M059J (cell line): ENCODE measurements at places on chromosomes 3 and 15.
A peak's percentile ranks its signal among the peaks of the same experiment; 100 is the strongest.

- peak; percentile 96 for DNase-seq
Observed at GRCh38 chr3:175346573-175347356, 487.6 kb downstream of the NAALADL2 start.

DNA sequence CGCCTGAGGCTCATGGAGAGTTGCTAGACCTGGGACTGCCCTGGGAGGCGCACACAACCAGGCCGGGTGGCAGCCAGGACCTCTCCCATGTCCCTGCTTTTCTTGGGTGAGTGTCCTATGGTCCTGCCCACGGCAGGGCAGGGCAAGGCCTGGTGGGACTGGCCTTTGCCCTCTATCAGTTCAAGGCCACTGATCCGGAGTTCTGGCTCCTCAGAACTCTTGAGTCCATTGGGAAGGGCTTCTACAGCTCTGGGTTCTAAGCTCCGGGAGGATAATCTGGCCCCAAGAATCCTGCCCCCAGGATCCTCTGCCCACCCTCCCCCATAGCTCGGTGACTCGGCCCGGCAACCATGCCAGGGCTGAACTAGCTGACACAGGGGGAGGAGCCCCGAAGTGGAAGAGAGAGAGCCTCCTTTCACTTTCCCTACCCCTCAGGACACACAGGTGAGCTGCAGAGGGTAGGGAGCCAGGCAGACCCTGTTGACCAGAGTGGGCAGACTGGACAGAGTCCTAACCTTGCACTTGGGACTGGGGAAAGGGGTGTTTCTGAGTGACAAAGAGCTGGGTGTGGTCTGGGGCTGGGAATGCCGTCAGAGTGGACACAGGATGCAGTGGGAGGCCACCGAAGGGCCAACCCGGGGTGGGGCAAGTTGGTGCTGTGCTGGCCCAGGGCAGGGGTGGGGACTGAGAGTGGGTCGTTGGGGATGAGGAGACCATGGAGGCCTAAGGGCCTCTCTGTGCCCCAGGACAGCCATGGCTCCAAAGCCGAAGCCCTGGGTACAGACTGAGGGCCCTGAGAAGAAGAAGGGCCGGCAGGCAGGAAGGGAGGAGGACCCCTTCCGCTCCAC lies 664 bp downstream of the PARP3 start:
- DNase-seq: peak; percentile 64

DNA sequence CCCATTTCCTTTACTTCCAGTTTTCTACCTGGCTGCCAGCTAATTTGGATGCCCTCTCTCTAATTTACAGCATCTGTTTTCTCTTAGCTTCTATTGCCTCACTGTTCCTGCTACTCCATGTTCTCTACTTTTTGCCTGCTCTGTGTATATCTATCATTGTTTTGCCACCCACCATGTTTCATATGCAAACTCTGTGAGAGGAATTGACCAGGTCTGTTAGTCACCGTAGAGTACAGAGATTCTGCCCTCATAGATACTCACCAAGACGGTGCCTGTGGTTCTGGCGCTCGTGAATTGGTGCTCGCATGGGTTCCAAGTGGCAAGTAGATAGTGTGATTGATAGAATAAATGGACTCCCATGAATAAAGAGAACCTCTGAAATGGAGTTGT lies 288.8 kb downstream of the CNTN6 start:
- DNase-seq: no peak

DNA sequence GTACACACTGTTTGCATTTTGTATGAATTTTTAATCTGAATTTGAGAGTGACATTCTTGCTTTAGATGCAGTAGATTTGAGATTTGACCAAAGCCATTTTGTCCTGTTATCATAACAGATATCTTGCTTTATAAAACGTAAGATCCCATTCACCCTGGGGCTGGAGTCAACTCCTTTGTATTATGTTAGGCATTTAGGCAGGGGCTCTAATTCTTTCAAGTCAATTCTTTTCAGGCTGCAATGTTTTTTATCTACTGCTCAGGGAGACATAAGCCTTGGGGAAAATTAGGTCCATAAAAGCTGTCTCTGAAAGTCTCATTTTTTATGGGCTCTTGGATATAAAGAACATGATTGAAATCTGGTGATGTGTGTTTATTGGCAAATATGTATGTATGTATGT lies 53.0 kb upstream of the CADPS start:
- DNase-seq: no peak

DNA sequence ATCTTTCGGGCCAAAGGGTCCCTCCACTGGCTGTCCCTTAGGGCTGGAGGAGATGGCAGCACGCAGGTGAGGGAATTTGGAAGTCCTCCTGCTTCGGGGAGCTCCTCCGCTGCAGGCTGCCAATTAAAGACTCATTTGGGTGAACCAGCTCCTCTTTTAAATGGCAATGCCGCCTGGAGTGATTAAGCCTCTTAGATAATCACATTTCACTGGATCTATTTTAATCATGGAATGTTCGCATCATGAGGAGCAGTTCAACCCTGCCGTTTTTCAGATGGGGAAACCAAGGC lies 117.9 kb downstream of the LIPC start:
- DNase-seq: no peak

GRCh38 chr3:143793971-143794370 lies 54.3 kb downstream of the SLC9A9 start:
- no peak for DNase-seq

DNA sequence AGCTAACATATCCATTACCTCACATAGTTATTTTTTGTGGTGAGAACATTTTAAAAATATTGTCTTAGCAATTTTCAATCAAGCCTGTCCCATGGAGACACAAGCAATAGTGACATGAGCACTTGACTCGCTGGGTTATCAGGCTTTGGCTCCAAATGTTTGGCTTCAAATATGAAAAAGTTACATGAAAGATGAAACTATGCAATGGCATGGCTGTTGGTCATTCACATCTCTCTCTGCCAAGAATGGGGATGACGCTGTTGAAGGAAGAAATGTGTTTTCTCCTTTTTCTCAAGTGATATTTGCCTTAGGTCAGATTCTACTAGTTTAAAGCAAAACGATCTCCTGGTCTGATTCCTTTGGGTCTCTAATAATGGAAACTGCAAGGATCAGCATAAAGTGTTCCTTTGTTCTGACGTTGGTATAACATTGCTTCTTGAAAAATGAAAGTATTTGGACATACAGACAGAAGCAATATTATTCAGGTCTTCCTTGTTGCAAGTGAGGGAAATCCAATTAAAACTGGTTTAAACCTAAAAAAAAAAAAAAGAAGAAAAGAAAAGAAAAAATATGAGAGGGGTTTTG lies 71.2 kb downstream of the SSUH2 start:
- DNase-seq: no peak

- DNase-seq: peak; percentile 37
Observed at GRCh38 chr3:152051501-152052404, 178.3 kb downstream of the SUCNR1 start.

DNA sequence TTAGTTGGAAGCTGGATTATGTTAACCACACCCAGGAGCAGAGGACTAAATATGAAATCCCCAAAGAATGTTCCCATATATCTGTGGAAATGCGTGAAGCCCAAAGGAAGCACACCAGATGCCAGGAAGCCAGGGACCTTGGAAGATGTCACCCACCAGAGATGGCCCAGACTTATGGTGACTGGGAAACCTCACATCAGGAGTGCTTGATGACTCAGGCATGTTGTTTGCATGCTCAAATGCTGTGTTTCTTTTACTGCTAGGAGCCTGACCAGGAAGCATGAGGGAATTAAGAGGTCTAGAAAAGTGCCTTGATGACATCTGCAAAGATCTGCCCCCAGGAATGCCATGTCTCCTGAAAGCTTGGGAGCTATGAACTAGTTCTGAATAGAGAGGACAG lies 109.0 kb upstream of the SLC2A2 start:
- DNase-seq: peak; percentile 50

DNA sequence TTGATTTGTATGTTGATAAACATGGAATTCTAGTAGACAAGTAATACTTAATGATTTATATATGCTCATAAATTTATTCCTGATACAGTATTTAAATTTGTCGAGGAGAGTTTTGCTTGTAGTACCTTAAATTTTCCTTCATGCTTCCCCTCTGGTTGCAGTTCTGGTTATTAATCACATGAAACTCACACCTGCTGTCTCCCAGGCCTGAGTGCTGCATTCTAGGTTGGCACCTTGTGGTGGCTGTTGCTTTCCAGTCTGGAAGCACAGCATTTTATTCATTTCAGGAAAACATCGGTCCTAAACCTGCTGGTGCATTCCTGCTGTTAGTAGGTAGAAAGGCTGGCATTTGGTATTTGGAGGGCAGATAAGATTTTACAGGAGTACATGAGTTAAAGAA lies 44.9 kb downstream of the ATP1B3 start:
- DNase-seq: no peak

GRCh38 chr3:13301286-13301987 lies 118.7 kb downstream of the NUP210 start:
- peak; percentile 74 for DNase-seq

DNA sequence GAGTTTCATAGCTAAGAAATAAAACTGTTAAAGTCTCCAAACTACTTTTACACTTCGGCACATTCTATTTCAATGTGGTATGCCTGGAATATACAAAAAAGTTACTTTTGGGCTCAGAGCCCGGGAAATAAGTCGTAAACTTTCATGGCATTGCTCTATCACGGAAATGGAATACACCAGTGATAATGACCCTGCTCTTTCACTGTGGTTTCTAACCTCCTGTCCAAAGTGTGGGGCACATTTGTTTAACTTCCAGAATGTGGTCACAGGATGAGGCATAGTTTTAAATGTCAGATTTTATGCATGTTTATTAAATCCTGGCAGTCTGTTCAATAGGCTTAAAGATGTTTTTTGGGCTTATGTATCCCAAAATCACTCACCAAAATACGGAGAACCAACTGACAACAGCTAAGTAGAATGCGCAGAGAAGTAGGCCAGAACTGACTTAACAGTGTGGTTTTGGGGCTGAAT lies 5.1 kb downstream of the CXCR6 start:
- peak; percentile 87 for DNase-seq

DNA sequence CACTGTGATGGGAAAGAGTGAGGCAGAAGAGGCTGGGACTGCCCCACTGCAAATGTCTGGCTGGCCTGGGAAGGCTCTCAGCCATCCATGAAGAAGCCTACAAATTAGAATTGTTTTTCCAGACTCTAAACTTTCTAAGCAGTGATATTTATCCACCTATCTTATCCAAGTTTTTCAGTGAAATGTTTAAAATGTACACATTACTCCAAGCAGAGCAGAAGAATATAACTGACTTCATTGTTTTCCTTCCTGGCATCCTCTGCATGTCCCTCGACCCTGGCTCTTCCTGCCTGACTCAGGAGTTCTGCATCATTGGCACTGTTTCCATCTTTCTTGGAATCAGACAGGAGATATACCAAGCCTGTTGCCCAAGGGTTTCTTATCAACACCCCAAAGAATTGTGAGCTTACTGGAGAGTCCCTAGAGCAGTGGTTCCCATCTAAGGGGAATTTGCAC lies 401.5 kb upstream of the PROK2 start:
- DNase-seq: peak; percentile 50

DNA sequence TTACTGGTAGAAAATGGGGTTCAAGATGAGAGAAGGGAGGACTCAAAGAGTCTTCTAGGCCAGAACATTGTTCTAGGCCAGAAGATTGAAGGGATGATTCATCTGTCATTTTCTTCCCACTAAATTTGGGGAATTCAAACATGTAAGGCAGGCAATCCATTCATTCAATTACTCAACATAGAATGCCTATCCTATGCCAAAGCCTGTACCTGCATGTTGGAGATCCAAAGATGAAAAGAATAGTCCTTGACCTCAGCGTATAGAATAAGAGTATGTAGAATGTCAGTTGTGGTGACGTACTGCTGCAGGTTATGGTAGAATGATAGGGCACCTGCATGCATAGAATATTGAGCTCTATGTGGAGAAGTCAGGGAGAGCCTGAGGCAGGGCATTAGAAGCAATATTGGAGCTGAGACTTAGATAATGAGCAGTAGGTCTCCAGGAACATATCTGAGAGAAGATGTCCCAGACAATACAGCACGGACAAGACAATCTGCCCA lies 49.7 kb downstream of the STAC start:
- no peak for DNase-seq

- DNase-seq: no peak
Observed at GRCh38 chr3:117603097-117603496, 893.5 kb downstream of the TUSC7 start.

DNA sequence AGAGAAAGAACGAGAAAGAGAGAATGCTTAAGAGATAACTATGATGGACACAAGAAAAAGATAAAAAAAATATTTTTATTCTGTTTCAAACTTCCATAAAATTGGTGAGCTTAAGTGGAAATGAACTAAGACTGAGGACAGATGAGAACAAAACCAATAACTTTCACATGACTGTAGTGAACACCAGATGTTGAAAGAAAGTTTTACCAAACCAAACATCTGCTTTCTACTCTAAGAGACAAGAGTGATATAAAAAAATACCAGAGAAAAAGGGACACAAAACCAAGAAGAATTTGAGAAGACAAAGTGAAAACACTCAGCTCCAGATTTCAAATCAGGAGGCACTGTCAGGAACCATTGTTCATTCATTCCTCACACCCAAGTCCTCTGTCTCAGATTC lies 147.9 kb downstream of the IMPG2 start:
- no peak for DNase-seq

- peak; percentile 57 for DNase-seq
Observed at GRCh38 chr3:100316641-100317069, 17.9 kb upstream of the NIT2 start.

DNA sequence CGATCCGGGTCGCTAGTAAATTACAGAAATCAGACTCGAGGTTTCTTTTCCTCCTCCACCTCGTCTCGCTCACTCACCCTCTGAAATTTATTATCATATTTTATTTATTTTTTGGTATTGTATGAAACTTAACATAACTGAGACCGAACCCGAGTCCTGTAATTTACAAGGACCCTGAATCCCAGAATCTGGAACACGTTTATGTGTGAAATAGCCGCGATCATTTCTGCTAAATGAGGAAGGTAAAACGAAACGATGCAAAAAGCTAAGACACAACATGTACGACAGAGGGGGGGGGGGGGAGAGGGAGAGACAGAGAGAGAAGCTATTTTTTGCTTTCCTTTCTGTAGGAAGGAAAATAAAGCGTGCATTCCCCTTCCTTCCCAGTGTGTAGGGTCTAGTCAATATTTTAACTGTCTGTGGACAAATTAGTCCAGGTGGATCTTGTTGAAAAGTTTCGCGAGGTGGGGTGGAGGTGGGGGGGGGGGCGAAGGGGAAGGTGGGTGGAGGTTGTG lies 1.6 kb downstream of the BBX start:
- peak; percentile 64 for DNase-seq

DNA sequence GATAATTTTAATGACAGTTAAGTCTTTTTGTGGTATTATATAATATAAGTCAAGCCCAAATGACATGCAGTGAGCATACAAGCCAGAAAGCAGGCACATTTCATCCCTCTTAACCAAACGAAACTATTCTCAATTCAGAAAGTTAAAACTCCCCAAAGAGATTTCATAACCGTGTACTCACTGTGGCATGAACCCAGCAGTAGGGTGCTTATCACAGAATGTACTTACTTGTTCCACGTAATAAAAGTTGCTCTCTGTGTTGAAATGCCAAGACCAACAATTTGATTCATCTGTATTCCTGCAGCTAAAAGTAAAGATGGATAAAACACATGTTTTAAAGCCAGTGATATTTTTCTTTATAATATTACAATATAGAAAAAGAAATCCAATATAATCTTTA lies 12.1 kb downstream of the GK5 start:
- DNase-seq: no peak
